ENCODE measurements at places on chromosomes 7 and 10. TPM values are rescaled to one million over a fixed set of nuclear protein-coding genes. Genes with fewer than 3 reads are reported as not detected.

- no peak for DNase-seq
These were observed 115.0 kb upstream of the KIF5B start for GRCh38 chr10:32171204-32171603.

The PKD2L1 gene
- total RNA-seq: 0.17 TPM

The AZGP1 gene
- total RNA-seq: 1.1 TPM

DNA sequence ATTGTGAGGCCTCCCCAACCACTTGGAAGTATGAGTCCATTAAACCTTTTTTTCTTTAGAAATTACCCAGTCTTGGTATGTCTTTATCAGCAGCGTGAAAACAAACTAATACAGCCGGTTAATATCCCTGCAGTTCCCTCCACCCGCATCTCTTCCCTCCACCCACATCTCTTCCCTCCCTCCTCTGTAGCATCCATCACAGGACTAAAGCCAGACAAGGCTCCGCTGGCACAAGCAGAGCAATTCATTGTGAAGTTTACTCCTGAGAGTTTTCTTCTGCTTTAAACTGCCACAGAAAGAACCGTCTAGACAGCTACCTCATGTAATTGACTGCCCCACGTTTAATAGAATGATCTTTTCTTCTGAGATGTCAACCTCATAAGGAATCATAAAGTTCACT lies 131.5 kb downstream of the KIAA1217 start:
- no peak for DNase-seq

The TAS2R4 gene
- 1.2 TPM for total RNA-seq

DNA sequence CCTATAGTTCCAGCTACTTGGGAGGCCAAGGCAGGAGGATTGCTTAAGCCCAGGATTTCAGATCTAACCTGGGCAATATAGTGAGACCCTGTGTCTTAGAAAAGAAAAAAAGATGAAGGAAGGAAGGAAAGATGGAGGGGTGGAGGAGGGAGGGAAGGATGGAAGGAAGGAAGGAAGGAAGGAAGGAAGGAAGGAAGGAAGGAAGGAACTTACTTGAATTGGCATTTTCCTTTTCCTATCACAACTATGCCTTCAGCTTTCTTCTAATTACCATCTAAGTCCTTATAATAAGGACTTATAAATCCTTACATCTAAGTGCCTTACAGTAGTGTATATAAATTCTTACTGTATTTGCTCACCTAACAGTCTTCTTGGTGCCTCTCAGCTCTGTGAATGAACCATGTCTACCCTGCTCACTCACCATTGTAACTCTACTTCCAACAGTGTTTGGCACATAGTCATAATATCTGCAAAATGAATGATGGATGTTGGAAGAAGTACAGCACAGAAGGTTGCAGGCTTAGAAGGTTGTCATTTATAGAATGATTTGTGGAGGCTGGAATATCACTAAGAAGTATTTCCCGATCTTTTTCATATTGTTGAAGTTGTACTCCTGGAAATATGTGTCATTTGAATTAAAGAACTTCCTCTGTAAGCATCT lies 125.5 kb downstream of the KIAA1217 start:
- DNase-seq: no peak

The GSAP gene
- total RNA-seq: not detected

DNA sequence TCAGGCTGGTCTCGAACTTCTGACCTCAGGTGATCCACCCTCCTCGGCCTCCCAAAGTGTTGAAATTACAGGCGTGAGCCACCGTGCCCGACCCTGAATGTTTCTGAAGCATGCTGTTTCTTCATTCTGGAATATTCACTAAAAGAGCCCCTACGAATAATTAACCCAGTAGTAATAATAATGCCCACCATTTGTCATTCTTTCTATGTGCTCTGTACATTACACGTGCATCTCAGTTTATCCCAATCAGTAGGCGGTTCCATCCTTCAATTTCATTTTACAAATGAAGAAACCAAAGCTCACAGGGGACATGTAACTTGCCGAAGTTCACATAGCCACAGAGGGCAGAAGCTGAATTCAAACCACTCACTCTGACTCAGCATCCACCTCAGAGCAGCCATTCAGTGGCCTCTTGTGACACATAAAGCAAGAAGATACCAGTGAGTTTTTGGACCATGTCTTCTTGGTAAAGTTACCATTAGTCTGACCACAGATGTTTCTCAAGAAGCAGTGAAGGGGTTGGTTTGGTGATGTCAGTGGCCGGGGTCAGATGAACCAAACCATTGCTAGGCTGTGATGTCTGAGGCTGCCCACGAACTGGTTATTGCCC lies 71.9 kb upstream of the DUSP5 start:
- DNase-seq: no peak

GRCh38 chr10:83633547-83633946 lies 505.8 kb upstream of the GHITM start:
- no peak for DNase-seq

- DNase-seq: no peak
These were observed 53.0 kb downstream of the SPOCK2 start for GRCh38 chr10:72035252-72035887.

The CYP26C1 gene
- total RNA-seq: 0.07 TPM

The DYDC2 gene
- not detected for total RNA-seq

The GTF2IRD2 gene
- total RNA-seq: 9.2 TPM

DNA sequence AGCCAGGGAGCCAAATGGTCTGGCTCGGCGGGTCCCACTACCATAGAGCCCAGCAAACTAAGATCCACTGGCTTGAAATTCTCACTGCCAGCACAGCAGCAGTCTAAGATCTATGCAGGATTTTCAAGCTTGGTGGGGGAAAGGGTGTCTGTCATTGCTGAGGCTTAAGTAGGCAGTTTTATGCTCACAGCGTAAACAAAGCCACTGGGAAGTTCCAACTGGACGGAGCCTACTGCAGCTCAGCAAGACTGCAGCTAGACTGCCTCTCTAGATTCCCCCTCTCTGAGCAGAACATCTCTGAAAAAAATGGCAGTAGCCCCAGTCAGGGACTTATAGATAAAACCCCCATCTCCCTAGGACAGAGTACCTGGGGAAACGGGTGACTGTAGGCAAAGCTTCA lies 277.6 kb upstream of the PHF14 start:
- no peak for DNase-seq

DNA sequence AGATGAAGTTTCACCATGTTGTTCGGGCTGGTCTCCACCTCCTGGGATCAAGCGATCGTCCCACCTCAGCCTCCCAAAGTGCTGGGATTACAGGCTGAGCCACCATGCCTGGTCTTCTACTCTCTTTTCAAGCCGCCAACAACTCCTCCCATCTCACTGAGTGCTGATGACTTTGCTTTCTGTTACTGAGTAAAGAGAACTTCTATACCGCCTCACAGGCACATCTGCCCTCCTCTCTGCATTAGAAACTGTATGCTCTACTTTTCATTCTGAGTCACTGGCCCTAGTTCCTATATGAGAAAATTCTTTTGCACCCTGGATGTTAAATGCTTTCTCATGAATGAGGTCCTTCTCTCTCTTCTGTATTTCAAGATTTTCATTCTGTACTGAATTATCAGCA lies 2.2 kb upstream of the ZNF239 start:
- DNase-seq: no peak

DNA sequence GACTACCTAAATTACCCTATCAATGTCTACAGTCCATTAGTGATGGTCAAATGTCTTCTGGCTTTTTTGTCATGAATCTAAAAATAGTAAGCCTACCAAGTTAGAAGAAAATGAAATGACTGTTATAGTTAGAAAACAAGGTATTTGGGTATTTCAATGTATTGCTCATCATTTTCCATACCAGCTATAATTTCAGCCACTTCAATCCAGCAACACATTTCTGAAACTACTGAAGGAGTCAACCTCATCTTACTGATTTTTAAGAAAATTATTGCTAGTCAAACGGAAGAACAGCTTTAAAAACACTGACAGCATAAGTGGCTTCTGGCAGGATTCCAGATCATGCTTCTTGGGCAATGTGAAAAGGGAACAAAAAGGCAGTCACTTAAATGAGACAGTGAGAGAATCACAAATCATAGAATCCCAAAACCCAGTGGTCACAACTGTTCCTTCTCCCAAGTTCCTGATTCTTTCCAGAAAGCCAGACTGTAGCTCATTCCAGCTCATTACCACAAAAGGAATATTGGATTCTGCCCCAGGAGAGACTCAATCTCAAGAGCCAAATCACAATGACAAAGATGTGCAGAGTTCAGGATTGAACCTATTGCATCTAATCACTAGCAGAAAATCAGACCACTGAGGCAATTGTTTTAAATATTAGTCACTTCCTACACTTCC lies 61.2 kb upstream of the LRRN3 start:
- no peak for DNase-seq

The DNAJC2 gene
- total RNA-seq: 40.2 TPM

DNA sequence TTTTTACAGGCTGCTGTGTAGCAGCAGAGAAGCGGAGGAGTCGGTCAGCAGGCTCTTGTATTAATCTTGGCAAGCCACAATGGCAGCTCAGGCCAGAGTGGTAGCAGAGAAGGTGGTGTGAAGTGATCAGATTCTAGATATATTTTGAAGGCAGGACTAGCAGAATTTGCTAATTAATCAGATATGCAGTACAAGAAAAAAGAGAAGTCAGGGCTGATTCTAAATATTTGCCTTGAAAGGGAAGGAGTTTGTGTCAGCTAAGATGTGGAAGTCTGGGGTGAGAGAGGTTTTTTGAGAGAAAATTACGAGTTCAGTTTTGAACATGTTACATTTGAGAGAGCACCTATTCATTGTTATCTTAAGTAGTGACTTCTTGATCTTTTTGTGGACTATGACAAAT lies 176.3 kb downstream of the WNT2 start:
- DNase-seq: no peak

The SYPL1 gene
- total RNA-seq: 78.0 TPM

DNA sequence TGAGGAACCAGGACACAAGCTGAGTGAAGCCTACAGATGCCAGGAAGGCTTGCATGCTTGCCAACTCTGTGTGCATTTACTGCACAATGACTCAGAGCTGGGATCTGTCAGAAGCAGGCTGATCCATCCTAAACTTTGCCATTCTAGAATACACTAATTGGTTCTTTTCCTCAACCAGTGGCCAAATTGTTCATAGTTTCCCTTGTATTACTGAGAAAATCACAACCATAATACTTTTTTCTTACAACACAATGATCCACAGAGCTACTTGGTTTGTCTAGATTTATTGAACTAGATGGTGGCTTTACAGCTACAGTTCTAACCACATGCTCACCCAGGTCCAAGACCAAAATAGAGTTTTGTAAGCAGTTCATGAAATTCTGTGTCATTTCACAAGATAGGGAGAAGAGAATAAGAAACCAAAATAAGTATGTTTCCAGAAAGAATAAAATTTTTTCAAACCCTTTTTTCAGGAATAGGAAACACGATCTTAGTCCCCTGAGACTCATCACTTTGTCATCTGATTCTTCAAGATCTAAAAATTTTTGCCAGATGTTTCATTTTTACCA lies 21.0 kb upstream of the LRRC17 start:
- no peak for DNase-seq

GRCh38 chr7:146728611-146729010 lies 612.0 kb downstream of the CNTNAP2 start:
- DNase-seq: no peak

- DNase-seq: no peak
These were observed 14.1 kb downstream of the TMEM72 start for GRCh38 chr10:44925224-44925623.

DNA sequence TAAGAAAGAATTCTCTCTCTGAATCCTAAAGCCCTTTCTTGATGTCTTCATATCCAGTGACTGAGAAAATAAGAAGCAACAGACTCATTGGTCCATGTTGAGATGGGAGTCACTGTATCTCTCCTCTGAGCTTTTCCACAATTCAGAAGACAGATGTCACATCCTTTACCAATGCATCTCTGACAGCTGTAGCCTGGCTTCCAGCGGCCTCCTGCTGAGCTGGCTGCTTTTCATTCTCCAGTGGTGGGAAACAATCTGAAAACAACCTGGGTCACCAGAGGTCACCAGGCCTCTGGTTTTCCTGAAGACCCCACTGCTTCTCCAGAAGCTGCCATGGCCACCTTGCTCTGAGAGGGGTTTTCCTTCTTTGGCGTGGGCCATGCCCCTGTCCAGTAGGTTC lies 18.3 kb upstream of the RPA3 start:
- DNase-seq: no peak

GRCh38 chr7:128974241-128974934 lies 36.7 kb downstream of the IRF5 start:
- DNase-seq: no peak

The CPEB3 gene
- 3.0 TPM for total RNA-seq

- no peak for DNase-seq
These were observed 55.4 kb downstream of the FAM241B start for GRCh38 chr10:69685426-69685801.

The KLF14 gene
- 0.93 TPM for total RNA-seq

The CLRN3 gene
- 0.39 TPM for total RNA-seq

- DNase-seq: no peak
These were observed 109.8 kb upstream of the PTN start for GRCh38 chr7:137453356-137453755.

The EDRF1 gene
- 49.2 TPM for total RNA-seq

GRCh38 chr7:5557920-5558401 lies 134.3 kb upstream of the TNRC18 start:
- no peak for DNase-seq

- DNase-seq: no peak
These were observed 6.6 kb downstream of the DGKI start for GRCh38 chr7:137839903-137840779.

The PKD1L1 gene
- total RNA-seq: 0.17 TPM

The NEURL1 gene
- 1.4 TPM for total RNA-seq

- DNase-seq: no peak
These were observed 45.6 kb downstream of the BMPR1A start for GRCh38 chr10:86801995-86802394.

GRCh38 chr10:103926722-103927319 lies 8.8 kb upstream of the STN1 start:
- DNase-seq: no peak

GRCh38 chr7:73438547-73439409 lies 5.2 kb downstream of the FZD9 start:
- DNase-seq: no peak

DNA sequence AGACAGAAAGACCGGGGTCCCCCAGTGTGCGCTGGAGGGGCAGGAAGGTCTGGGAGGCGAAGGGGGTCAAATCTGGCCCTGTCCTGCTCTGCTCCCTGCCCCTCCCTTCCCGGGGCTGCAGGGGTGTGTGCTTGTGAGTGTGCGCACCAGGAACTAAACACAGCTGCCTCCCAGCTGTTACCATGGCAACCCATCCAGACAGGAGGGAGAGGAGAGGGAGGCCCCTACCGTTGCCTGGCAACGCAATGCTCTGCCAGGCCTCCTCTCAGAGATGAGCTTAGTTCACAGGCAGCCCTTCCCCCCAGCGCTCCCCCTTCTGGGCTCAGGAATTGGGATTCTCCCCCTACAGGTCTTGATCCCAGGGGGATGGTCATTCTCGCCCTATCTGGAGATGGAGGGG lies 6.1 kb downstream of the NYAP1 start:
- DNase-seq: no peak
